Activated CD8-positive, alpha-beta memory T cell treated with anti-CD3 and anti-CD28 coated beads for 1 hour (primary cell): ENCODE measurements at places on chromosomes 7 and 10.

DNA sequence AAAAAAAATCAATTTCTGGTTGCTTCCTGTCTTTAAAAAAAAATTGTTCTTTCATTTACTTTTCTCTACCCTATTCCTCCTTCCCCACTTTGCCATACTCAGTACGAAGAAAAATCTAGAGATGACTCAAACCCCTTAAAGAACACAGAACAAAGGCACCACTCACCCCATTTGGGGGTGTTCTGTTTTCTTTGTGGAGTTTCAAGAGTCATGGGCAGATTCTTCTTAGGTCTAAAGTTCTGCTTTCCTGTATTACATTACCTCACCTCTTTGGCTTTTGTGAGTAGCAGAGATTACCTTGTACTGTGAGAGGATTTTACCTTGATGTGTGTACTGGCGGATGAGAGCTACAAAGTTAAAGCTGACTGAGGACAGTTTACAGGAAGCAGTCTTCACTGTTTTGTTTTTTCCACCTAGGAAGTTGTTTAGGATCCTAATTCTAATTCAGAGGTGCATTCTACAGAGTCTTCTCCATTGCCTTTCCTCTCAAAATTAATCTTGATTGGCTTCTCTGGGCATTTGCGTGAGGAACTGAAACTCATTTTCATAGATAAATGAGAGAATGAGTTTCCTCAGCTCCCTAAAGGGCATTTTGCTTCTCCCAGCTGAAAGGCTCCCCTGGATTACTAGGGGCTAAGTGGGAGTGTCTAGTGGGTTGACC is 20.7 kb downstream of the AVL9 start:
- no peak for DNase-seq

GRCh38 chr7:30136117-30136731 is 1.4 kb downstream of the MTURN start:
- DNase-seq, result no peak

- no peak for DNase-seq
These were observed 741 bp downstream of the GPR85 start for GRCh38 chr7:113085781-113086390.

- no peak for DNase-seq
These were observed 44.0 kb downstream of the LDB3 start for GRCh38 chr10:86712317-86712707.

DNA sequence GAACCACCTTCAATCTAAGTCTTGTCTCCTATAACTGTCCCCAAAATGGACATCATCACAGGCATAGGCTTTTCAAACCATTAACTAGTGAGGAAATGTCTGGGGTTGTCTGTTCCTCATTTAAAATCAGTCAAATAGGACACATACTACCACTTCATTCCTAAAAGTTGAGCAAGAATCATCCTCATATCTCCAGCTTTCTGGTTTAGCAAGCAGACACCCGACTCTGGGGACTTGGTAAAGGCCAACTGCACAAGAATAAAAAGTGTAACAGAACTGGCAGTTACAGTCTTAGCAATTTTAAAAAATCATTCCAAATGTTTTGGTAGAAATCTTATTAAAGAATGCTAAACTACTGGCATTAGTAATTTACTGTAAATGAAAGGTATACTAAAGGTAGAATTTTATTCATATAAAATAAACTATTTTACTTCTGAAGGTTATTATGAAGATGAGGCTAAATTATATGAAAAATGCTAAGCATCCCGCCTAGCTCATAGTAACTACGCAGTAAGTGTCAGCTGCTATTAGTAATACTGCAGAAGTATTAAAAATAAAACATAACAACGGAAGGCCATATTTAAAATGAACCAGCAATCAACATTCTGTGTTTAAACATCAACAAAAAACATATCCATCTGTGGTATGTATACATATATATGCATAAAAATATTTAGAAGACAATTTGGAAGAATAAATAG is 60.8 kb downstream of the ZNF438 start:
- no peak for DNase-seq

GRCh38 chr7:113289140-113289740 is 170.9 kb upstream of the SMIM30 start:
- DNase-seq, result no peak

- DNase-seq, result no peak
These were observed 2.7 kb downstream of the IGFBP1 start for GRCh38 chr7:45890902-45891461.

- DNase-seq, result no peak
These were observed 111.9 kb downstream of the USP6NL start for GRCh38 chr10:11499425-11500071.

GRCh38 chr7:51226063-51226755 is 90.4 kb downstream of the COBL start:
- DNase-seq, result no peak

GRCh38 chr10:15419279-15419874 is 48.3 kb upstream of the FAM171A1 start:
- DNase-seq, result peak; percentile 4

DNA sequence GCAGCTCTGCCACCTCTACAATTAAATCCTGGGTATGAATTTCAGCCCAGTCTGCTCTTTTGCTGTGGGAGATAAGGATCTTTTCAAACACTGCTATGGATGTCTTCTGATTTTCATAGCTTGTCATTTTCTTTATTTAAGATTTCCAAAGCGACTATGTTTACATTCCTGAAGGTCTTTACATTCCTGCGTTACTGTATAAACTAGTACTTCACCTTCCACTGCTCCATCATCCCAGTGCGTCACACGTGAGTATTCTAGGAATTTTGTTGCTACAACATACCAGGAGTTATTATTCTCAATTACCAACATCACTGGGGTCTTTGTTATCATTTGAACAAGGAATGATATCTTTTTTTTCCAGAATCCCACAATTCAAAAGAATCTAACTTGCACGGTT is 944.7 kb downstream of the SORCS3 start:
- DNase-seq, result no peak

DNA sequence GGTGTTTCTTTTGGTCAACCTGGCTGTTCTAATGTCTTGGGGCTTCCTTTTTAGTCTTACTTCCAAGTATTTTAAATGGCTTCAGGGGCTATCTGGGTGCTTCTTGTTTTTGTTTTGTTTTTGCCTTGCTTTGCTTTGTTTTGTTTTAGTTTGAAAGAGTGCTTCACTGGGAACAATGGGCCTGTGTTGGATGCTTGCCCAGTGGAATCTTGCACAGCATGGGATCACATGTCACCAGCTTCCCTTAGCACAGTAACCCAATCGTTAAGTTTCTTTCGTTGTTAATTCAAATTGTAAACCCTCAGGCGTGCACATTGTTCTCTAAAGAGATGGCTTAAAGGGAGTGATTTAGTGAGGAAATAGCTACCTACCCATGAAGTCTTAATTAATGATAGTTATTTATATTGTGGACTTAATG is 8.9 kb downstream of the COL17A1 start:
- no peak for DNase-seq

DNA sequence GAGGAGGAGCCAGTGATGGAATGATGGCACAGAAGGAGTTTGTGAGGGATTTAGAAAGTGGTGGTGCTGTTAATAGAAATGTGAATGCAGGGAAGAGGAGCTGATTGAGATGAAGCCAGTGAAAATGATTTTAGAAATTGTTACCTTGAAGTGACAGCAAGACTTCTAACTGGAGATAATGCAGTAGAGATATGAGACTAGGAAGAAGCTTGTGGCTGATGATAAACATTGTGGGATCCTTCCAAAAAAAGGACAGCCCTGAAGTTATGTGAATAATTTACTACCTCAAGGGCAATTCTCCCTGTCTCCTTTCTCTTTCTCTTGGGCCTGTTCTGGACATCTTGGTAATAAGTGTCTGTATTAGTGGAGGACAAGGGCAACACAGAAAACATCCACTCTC is 138.6 kb downstream of the LSMEM1 start:
- DNase-seq, result no peak

- no peak for DNase-seq
These were observed 15.1 kb upstream of the GPR15LG start for GRCh38 chr10:84158550-84158949.
